NCI-H226 (cell line): ENCODE measurements at places on chromosomes 1 and 21.

DNA sequence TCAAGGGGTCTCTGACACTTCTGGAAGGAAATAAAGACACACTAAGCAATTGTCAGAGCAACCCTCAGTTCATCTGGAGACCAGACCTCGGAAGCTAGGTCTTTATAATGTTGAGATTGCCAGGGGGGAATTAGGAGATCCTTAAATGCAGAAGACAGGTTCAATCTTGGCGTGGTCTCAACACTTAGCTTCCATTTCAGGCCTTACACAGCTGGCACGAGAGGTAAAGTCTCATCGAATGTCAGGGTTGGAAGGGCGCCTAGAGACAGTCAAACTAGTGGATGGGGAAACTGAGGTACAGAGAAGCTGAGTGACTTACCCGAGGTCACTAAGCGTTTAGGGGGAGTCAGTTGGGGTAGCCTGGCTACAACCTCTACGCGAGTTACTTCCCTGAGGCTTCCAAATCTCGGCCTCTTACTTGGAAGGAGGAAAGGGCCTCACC, 562 bp upstream of the EPB41 start:
- no peak for DNase-seq

DNA sequence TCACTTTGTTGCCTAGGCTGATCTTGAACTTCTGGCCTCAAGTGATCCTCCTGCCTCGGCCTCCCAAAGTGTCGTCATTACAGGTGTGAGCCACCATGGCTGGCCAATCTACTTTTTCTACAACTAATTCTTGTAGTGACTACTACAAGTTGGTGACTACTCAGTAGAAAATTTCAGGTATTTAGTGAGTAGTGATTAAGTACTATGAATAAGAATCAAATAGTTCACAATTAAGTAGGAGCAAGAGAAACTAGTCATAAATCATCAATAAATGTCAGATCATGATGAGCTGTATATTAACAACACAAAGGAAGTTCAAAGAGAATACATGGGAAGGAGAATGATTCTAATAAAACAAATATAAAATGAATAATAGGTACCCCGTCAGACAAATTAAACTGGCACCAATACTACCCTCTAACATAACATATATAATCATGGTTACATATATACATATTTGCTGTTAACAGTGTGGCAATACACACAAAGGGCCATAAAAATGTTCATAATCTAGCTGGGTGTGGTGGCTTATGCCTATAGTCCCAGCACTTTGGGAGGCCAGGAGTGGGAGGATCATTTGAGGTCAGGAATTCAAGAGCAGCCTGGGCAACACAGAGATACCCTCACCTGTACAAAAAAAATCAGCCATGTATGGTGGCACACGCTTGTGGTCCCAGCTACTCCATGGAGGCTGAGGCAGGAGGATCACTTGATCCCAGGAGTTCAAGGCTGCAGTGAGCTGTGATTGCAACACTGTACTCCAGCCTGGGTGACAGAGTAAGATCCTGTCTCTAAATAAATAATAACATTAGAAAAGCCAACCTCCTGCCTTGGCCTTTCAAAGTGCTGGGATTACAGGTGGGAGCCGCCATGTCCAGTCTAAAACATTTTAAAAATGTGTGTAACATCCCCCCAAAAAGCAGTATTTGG, 19.1 kb downstream of the YY1AP1 start:
- no peak for DNase-seq

DNA sequence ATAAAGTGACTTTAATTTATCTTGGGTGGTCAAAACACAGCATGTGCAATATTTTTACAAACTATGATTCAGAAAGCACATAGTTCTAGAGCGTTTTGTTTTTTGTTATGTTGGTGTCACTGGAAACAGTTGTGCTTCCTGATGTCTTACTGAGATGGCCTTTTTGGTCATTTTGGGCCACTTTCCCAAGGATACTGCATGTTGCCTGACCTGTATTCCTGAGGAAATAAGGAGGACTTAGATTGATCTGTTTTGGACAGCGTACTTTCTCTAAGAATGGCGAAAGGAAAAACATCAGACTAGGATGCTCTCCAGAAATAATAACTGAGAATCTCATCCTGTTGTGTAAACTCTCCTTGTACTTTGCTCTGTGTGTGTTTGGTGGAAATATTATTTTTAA, 451.2 kb downstream of the USP25 start:
- DNase-seq, result no peak

DNA sequence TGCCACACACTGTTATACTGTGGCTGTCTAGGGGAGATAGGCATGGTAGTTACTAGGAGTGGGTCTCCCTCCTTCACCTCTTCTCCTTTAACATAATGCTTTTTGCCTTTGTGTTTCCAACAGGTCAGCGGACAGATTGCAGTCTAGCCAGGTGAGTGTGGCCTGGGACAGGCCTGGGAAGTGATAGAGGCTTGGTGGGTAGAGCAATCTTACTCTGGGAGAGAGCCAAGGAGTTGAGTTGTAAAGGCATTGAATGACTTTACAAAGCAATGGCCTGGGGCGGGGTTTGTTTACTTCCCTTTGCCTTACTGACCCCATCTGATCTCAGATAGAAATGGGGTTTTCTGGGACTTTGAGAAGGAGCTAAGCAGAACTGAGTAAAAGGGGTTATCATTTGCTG, 51.0 kb upstream of the IKBKE start:
- DNase-seq, result peak; percentile 11

GRCh38 chr1:211482306-211482705, 9.7 kb downstream of the RD3 start:
- no peak for DNase-seq

GRCh38 chr21:18877917-18878316, 474.3 kb upstream of the TMPRSS15 start:
- DNase-seq, result no peak

DNA sequence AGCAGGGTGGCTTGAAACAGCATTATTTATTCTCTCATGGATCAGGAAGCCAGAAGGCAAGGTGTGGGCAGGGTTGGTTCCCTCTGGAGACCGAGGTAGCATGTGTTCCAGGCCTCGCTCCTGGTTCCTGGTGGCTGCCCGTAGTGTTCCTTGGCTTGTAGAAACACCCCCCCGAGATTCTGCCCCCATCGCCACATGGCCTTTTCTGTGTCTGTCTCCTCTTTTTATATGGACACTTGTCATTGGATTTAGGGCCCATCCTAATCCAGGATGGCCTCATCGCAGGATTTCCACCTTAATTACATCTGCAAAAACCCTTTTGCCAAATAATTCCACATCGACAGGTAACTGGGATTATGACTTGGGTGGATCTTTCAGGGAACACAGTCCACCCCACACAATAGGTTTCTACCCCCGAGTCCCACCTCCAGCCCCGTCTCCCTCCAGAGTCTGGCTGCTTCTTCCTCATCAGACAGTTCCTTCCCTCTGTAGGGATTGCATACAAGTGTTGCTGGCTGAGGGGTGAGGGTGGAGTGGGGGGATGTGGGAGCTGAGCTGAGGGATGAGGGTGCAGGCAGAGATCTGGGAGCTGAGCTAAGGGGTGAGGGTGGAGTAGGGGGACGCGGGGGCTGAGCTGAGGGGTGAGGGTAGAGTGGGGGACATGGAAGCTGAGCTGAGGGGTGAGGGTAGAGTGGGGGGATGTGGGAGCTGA, 12.3 kb upstream of the NPHP4 start:
- no peak for DNase-seq

GRCh38 chr1:23634840-23635651, 56.6 kb upstream of the RPL11 start:
- DNase-seq, result peak; percentile 70

GRCh38 chr1:198520524-198521254, 19.8 kb downstream of the ATP6V1G3 start:
- DNase-seq, result peak; percentile 22
